Fibroblast of villous mesenchyme (primary cell): ENCODE measurements at places on chromosomes 13 and 19. TPM values are rescaled to one million over a fixed set of nuclear protein-coding genes. Genes with fewer than 3 reads are reported as not detected.
A peak's percentile ranks its signal among the peaks of the same experiment; 100 is the strongest.

- no peak for DNase-seq
These were observed 376.7 kb downstream of the OXGR1 start for GRCh38 chr13:96617528-96617927.

- DNase-seq = peak; percentile 81
These were observed 102.6 kb downstream of the LRCH1 start for GRCh38 chr13:46655377-46656180.

GRCh38 chr19:17394891-17395415 is 957 bp upstream of the CCDC194 start:
- DNase-seq = peak; percentile 76

- peak; percentile 97 for DNase-seq
These were observed at the start of gene FBXW9 for GRCh38 chr19:12696366-12697335. Gene FBXW9 (minus strand): TSS chr19:12696631. CDS start chr19:12696581, 50 bp downstream.

GRCh38 chr13:36673838-36674326 is at the start of gene SERTM1:
Gene SERTM1 (plus strand): TSS chr13:36674020. CDS start chr13:36695079, 21,059 bp downstream.
- DNase-seq = peak; percentile 4

- no peak for DNase-seq
These were observed 2.5 kb downstream of the MAP1S start for GRCh38 chr19:17721821-17722220.

GRCh38 chr19:52957591-52957990 is 5.1 kb downstream of the ZNF816 start:
- DNase-seq = no peak

DNA sequence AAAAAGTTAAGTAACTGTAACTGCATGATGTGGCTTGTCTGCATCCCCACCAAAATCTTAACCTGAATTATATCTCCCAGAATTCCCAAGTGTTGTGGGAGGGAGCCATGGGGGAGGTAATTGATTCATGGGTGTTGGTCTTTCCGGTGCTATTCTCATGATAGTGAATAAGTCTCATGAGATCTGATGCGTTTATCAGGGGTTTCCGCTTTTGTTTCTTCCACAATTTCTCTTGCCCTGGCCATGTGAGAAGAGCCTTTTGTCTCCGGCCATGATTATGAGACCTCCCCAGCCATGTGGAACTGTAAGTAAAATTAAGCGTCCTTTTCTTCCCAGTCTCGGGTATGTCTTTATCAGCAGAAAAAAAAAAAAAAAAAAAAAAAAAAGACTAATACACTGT is 385.8 kb downstream of the SLITRK1 start:
- no peak for DNase-seq

DNA sequence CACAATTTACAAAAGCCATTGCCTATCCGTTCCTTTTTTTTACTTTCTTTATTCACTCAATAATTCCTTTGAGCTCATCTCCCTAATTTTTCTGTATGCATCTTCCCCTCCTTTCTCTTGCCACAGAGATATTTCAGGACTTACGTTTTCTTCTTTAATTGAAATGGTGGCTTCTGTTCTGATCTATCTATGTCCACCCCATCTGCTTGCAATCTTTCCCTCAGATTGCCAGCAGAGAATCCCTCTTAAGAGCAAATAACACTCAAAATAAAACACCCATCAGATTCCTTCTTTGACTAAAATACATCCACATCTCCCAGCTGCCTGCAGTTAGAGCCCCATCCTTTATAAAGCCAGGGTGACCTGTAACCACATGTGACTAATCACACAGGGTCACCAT is 478.6 kb downstream of the EFNB2 start:
- DNase-seq = no peak

GRCh38 chr13:37118016-37118415 is 12.6 kb upstream of the CSNK1A1L start:
- DNase-seq = no peak

DNA sequence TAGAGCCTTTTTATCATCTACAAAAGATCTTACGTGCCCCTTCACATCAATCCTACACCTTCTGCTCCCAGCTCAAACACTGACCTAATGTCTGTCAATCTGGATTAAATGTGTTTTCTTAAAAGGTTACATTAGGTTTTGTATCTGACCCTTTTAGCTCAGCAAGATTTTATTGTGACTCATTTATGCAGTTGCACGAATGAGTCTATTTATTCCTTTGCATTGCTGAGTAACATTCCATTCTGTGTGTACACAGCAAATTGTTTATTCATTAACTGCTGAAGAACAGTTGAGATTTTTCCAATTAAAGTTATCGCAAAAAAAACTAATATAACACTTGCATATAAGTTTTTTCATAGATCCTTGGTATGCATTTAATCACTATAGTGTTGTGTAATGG is 253.9 kb upstream of the GPC6 start:
- DNase-seq = no peak

DNA sequence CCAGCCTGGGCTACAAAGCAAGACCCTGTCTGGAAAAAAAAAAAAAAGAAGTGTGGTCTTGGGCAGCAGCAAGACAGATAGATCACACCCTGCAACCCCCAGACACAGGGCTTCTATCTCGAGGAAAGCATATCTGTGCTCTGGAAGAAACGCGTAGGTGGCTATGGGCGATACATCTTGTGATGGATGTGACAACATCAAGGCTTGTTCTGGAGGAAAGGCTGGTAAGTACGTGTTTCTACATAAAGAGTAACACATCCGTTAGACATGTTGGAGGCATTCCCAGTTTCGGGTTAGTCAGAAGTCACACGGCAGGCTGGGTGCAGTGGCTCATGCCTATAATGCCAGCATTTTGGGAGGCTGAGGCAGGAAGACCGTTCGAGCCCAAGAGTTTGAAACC is 6.6 kb upstream of the DHDH start:
- DNase-seq = peak; percentile 96

- peak; percentile 23 for DNase-seq
These were observed 6.4 kb upstream of the FOXO1 start for GRCh38 chr13:40672765-40673397.

GRCh38 chr13:25915840-25916518 is 135.8 kb downstream of the SHISA2 start:
- DNase-seq = no peak

GRCh38 chr13:67033170-67033569 is 197.0 kb downstream of the PCDH9 start:
- no peak for DNase-seq

DNA sequence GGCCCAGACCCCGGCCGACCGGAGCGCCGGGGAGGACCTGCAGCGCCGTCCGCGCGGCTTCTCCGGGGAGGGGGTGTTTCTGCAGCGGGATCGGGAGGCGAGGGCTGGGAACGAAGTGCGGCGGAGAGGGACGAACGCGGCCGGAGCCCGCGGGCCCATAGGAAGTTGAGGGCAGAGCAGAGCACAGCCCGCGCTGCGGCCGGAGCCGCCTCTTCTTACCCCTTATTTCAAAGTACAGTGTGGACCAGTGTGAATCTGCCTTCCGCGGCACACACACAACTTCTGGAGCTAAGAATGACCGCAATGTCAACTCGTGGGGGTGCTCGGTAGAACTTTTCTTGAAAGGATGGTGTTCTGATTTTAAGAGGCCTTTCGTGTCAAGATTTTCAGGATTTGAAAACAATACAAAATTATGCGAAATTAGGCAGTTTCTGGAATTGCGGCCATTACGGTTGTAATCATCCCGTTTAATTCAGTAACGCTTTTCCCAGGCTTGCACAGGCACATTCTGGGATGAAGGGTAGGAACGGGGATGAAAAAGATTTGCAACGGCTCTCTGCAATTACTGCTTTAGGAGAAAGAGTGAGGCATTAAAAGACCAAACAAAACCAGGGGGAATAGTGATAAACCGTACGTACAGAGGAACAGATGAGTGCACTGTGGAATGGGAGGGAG is 821 bp downstream of the TDRD3 start:
- DNase-seq = peak; percentile 72

GRCh38 chr13:96238861-96239260 is 149.0 kb downstream of the HS6ST3 start:
- DNase-seq = no peak

DNA sequence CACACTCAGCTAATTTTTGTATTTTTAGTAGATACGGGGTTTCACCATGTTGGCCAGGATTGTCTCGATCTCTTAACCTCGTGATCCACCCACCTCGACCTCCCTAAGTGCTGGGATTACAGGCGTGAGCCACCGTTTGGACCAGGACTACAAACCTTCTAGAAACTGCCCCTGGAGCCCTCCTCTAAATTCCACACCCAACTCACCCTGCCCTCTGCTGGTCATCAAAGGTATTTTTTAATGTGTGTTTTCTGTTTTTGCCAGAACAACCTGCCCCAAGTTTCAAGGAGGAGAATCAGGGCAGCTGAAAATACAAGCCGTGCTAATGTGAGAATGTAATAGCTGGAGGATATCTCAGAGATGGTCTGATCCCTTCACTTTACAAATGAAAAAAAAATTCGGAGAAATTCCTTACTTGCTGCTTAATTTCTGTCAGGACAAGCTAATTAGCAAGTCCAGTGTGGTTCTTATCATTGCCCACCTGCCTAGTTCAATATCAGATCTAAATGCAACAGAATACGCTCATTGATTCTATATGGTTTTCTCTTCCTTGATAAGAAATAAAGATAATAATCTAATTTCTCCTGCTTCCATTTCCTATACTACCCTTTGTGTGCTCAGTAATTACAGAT is 4.1 kb downstream of the ATP8A2 start:
- peak; percentile 57 for DNase-seq

- peak; percentile 96 for DNase-seq
These were observed 18.8 kb downstream of the FLT1 start for GRCh38 chr13:28475916-28476725.

GRCh38 chr13:68292601-68293000 is 1062.5 kb upstream of the PCDH9 start:
- DNase-seq = no peak

DNA sequence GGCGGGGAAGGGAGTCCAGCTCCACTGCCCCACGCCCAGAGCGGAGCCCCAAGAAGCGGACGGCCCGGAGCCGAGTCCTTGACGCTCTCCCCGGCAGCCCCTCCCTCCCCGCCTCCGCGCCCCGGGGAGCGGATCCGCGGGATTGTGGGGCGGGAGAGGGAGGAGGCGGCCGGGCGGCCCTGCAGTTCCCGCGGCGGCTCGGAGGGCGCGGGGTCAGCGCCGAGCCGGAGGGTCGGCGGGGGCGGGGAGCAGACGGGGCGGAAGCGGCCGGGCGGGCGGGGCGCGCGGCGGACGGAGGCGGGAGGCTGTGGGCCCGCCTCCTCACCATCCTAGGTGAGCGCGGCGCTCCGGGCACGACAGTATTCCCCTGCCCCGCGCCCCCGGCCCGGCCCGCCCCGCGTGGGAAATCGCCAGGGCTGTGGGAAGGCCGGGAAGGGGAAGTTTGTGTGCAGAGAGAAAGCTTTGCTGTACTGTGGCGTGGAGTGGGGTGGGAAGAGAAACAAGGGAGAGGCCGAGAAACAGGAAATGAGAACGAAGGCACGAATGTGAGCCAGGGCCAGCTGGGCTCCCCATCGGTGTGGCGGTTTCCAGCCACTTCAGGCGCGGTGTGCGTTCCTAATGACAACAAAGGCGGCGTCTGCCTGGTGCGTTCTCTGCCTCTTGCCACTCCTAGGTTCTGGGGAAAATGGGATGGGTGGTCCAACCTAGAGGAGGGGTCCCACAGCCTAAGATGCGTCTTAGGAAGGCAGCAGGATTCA is 1.3 kb upstream of the KLF12 start:
- DNase-seq = peak; percentile 41

DNA sequence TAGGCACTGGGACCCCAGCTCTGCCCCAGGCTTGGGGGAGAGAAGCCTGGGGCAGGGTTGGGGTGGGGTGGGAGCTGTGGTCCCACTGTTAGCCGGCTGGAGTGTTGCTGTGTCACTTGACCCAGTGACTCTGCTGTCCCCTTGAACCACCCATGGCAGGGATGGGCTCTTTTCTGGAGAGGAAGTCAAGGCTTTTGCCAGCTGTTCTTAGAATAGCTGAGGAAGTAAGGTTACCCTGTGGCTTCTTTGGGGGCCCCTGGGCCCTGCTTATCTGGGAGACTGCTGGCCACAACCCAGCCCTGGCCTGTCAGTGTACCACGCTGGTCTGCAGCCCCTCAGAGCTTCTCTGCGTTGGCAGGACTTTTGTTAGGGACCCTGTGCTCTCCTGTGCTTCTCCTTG is 9.1 kb downstream of the PNPLA6 start:
- no peak for DNase-seq

GRCh38 chr19:58439576-58440554 is at the start of gene ZNF132:
Gene ZNF132 (minus strand): TSS chr19:58440153. CDS start chr19:58439821, 332 bp downstream.
- DNase-seq = peak; percentile 100

DNA sequence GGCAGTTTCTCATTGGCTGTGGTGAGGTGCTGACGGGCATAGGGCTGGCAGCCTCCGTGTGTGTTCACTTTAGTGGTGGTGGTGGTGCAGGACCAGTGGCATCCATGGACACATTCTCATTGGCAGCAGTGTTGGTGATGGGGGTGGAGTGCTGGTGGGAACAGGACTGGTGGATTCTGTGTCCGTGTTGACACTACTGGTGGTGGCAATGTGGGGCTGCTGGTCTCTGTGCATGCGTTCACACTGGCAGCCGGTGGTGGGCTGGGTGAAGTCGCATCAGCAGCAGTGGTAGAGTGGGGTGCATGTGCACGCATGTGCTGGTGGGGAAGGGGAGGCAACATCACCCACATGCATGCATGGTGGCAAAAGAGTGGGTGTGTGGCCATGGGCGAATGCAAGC is 1471.4 kb upstream of the PCDH20 start:
- no peak for DNase-seq

GRCh38 chr19:19532806-19533701 is 4.3 kb downstream of the YJEFN3 start:
- DNase-seq = no peak

- peak; percentile 80 for DNase-seq
These were observed 10.5 kb upstream of the SMG9 start for GRCh38 chr19:43765109-43765876.

DNA sequence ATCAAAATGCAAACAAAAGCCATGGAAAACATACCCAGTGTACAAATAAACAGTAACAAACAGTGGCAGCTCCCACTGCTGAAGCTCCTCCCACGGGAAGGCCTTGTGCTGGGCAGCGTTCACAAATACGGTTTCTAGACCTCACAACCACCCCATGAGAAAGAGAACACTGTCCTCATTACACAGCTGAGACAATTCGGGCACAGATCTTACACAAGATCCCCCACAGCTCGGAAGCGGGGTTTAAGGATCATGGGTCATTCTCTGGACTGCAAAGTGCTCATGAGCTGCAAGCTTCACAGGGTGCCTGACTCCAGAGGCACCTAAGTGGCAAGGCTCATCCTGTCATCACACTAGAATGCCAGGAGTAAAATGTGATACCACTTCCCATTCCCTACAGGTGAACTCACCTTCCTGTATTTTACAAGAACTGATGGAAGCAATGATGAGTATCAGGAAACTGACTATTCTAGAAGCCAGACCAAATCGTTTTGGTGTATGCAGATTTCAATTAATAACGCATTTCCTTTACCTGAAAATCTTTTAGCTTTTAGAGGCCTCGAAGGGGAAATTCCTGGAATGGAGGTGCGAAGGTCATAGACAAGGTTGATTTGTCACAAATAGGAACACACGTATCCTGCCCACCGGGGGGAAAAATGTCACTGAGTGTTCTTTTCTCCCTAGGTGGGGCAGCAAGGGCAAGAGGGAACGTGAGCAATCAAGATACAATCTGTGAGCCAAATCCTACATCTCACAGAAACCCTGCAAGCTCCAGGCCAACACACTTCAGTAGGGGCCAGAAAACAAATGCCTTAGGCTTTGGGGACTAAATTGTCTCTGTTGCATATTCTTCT is 41.2 kb downstream of the STK24 start:
- peak; percentile 67 for DNase-seq

Gene POU2F2
- 1.3 and 1.9 TPM in 2 replicates for total RNA-seq

Gene CILP2
- total RNA-seq = under 0.01 and 0.43 TPM in 2 replicates

Gene ZNF345
- 2.3 and 6.0 TPM in 2 replicates for total RNA-seq

Gene SPRED3
- 3.9 TPM in 2 replicates for total RNA-seq

Gene PGLYRP2
- total RNA-seq = not detected in 2 replicates

Gene ZNF382
- 5.2 and 10.4 TPM in 2 replicates for total RNA-seq

Gene CAMSAP3
- total RNA-seq = not detected in 2 replicates

Gene KLK6
- total RNA-seq = not detected in 2 replicates

Gene PLVAP
- not detected in 2 replicates for total RNA-seq
